ENCODE measurements at places on chromosomes 11 and 22.

DNA sequence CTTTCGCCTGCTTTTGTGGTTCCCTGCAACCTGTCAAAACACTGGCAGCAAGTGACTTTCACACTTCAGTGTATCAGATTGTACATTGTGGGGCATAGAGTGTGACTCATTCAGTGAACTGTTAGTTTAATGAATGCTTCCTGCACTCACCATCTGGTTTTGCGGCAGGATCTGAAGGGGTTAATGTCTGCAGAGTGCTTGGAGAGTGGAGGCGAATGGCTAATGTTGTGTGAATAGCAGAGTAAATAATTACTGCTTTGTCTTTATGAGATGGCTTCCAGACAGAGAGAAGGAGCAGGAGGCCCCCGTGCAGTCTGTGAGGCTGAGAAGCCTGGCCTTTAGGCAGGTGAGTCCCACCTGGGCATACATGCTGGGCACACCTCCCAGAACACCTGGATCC is 454.3 kb upstream of the KIRREL3 start:
- no peak for DNase-seq

DNA sequence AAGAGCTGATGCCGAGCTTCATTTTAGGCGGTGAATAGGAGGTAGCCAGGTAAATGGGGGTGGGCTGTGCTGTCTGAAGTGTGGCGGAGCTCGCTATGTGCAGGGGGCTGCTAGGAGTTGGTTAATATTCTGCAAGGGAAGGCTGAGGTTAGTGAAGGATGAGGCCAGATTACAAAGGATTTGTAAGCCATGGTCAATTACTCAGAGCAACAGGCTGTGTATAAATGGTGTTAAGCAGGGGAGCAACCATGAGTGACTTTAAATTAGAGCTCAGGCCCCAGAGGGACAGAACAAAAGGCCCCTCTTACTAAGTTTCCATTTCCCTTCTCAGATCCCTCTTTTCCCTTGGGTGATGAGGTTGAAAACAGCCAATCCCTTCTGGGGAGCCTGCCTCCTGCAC is 7.3 kb upstream of the MCAM start:
- no peak for DNase-seq

DNA sequence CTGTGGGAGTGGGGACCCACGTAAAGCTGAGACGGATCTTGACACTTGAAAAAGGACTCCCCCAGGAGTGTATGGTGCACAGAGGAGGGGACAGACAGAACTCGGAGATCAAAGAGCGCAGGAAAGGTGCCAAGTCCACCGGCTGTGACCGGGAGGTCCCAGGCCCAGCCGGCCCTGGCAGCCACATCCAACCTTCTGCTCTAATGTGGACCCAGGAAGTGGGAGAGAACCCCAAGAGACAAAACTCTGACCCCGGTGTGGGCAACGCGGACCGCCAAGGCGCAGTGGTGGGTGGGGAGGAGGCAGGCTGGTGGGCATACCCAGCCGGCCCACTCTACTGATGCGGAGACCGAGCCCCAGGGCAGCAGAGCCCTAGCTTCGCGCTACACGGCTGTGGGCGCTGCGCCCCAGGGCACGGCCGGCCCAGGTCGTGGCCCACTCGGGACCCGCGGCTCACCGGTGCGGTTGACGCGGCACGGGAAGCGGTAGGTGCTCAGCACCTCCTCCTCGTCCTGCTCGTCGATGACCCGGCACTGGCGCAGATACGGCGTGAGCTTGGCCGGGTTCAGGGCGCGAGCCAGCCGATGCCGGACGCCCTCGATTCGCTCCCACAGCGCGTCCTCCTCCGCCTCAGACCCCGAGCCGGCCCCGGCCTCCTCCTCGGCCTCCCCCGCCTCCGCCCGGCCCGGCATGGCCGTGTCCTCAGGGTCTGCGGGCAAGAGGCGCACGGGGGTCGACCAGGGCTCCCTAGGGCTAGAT is 527 bp downstream of the CARD10 start:
- DNase-seq: no peak

- DNase-seq: no peak
Measured at GRCh38 chr22:46731246-46732040, 6.6 kb downstream of the CERK start.

DNA sequence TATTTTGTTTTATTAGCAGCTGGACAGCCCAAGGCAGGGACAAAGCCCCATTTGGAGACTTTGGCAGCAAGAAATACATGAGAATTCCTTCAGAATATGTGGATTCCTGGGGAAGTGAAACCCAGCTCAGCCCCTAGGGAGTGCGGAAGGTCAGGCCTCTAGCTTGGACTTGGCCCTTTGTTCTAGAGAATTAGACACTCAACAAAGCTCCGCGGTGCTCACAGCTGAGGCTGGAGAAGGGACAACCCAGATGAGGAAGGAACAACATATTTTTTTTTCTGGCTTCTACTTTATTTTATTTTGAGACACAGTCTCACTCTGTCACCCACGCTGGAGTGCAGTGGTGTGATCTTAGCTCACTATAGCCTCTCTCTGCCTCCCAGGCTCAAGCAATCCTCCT is 44.7 kb upstream of the SEPTIN5 start:
- DNase-seq: no peak

- no peak for DNase-seq
Measured at GRCh38 chr11:111419641-111420327, 40.7 kb upstream of the POU2AF1 start.

DNA sequence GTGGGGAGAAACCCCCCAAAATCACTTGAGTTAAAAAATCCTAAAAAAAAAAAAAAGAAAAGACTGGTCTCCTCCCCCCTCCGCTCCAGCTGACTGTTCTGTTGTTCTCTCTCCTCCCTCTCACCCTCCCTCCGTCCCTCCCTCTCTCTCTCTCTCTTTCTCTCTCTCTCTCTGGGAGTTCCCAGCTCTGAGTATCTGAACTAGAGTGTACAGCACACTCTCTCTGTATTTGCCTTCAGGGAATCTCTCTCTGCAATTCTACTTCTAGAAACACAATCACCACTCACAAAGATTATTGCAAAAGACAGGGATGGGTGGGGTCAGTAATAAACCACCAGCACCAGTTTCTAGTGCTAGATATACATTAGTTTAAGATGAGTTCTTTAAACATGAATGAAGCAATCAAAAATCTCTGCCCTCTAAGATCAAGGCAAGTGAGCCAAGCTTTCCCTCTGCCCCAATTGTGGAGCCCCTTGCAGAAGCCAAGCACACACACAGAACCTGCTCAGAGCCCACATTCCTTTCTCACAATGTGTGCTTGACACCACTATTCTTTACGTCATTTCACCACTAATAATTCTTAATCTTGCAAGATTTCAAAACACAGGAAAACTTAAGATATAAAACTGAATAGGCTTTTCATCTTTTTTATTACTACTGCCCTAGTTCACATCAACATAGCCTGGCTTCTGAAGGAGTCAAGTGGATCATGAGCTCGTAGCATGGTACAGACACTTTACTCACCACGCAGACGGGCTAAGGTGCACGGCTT is 133.5 kb downstream of the RBFOX2 start:
- no peak for DNase-seq

DNA sequence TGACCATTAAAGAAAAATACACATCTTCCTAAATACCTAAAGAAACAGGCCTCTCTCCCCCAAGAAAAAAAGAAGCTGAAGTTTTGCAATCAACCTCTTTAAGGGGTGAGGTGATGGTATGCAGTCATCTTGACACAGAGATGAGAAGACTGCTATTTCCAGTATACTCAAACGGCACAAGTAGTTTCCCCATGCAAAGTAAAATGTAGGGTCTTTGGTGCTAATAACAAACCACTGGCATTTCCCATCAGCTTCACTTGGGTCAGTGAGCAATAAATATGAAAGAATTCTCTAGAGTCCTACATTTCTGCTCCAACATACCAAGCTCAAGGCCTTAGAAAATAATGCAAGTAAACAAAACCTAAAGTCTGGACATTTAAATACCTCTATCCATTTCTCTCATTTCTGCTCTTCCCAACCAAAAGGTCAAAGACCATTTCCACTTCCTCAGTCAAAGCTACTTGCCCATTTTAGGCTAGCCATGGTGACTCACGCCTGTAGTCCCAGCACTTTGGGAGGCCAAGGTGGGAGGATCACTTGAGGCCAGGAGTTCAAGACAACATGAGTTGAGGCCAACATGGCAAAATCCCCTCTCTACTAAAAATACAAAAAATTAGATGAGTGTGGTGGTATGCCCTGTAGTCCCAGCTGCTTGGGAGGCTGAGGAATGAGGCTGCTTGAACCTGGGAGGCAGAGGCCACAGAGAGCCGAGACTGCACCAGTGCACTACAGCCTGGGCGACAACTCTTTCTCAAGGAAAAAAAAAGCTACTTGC is 39.5 kb upstream of the CHRNA10 start:
- no peak for DNase-seq

DNA sequence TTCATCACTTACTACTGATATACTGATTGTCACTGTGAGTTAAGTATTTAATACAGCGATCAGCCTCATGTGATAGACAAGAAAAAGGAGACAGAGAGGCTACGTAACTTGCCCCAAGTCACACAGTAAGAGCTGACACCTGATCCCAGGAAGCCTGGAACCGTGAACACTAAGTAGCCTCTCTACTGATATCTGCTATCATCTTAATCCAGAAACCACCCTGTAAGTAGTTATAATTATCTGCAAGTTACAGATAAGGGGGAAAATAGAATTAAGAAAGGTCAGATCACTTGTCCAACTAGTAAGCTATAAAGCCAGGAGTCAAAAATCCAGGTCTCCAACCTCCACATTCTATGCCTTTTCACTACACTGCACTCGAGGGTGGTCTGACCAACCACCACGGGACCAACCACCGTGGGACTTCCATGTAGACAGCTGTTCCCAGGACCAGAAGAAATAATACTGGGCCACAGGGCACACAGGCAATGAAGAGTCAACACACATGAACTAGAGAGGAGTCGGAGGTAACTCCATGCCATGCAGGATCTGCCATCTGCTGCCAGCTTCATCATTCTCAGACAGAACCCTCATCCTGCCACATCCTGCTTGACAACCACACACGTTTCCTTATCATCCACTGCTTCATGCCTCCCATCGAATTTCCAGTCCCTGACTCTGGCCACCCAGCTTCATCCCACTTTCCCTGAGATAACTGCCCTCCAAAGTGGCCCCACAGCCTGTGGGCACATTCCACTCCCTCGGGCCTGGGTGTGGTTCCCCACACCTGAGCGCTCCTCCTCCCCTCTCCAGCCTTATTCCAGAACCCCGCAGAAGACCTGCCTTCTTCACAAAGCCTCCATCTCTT is 58.6 kb downstream of the MICAL3 start:
- peak; percentile 91 for DNase-seq

GRCh38 chr11:67666303-67666645 is 8.1 kb downstream of the ALDH3B2 start:
- DNase-seq: no peak

GRCh38 chr11:78567209-78567608 is 7.5 kb downstream of the NARS2 start:
- DNase-seq: no peak

DNA sequence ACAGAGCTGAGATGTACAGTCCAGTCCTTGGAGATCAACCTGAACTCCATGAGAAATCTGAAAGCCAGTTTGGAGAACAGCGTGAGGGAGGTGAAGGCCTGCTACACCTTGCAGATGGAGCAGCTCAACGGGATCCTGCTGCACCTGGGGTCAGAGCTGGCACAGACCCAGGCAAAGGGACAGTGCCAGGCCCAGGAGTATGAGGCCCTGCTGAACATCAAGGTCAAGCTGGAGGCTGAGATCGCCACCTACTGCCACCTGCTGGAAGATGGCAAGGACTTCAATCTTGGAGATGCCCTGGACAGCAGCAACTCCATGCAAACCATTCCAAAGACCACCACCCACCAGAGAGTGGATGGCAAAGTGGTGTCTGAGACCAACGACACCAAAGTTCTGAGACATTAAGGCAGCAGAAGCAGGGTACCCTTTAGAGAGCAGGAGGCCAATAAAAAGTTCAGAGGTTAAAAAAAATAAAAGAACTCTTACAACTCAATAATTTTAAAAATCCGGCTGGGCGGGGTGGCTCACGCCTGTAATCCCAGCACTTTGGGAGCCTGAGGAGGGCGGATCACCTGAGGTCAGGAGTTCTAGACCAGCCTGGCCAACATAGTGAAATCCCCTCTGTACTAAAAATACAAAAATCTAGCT is 69.9 kb upstream of the RTL6 start:
- DNase-seq: peak; percentile 60

DNA sequence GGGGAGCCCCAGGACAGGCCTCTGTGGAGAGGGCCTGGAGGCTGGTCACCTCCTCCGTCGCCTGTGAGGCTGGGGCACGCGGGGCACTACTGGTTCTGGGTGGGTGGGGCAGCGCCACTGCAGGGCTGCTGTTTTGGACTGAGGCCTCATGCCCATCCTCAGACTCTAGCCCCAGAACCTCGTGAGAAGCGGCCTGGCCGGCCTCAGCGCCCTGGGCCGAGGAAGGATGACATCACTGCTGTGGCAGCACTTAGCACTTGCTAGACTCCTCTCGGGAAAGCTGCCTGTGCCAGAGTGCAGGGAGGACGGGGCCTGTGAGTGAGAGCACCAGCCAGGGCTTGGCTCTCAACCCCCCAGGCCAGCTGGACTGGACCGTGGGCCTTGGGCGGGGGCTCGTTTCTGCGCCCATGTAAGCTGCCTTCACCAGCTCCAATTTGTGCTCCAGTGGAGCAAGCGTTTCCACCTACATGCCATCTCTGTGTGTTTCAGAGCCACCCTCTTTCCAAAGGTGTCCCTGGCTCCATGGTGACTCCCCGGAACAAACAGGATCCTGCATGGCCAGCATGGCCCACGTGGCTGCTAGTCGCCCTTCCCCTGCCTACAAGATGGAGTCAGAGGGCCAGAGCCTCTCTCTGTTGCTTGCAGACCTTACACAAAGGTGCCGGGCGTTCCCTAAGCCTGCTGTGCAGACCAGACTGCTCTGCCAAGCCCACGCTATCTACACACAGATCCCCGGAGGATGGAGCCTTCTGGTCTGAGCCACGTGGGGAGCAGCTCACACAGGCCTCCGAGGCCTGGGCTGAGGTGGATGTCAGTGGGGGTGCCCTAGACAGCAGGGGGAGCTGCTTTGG is 102.9 kb downstream of the CTTN start:
- DNase-seq: no peak

- DNase-seq: peak; percentile 63
Measured at GRCh38 chr11:70191495-70192140, 11.5 kb upstream of the FADD start.

DNA sequence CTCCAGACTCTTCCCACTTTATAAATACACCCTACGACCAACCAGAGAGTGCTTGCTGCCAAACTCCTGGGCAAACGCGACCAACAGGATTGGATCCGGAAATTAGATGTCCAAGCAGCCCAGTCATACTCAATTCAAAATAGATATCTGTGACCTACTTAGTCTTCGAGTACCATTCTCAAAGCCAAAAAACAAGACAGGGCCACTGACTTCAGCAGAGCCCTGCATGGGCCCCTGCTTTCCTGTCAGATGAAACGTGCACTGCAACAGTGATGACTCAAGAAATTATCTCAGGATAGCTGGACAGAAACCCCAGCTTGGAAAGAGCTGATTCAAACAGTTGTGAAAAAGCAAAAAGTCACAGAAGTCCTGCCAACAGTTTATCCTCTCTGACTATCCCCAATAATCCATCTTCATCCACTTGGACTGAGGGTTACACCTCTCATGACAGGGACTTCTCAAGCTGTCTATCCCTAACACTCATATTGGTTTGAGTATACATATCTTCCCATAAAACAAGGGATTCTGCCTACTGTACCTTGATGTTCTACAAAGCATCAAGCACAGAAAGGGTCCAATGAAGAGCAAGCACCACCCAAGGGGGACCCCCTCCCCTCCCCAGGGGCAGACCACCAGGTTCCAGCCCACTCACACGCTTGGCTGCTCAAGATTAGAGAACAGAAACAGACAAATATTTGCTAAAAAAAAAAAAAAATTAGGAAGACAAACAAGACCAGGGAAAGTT is 17.4 kb downstream of the SMCO4 start:
- DNase-seq: no peak

- DNase-seq: no peak
Measured at GRCh38 chr11:120130176-120130980, 7.5 kb downstream of the TRIM29 start.

GRCh38 chr11:34856251-34856650 is 59.9 kb downstream of the APIP start:
- no peak for DNase-seq
